ENCODE measurements at places on chromosomes 4 and X.
A peak's percentile ranks its signal among the peaks of the same experiment; 100 is the strongest.

GRCh38 chr4:7105276-7105675, 37.4 kb upstream of the GRPEL1 start:
- no peak for DNase-seq

DNA sequence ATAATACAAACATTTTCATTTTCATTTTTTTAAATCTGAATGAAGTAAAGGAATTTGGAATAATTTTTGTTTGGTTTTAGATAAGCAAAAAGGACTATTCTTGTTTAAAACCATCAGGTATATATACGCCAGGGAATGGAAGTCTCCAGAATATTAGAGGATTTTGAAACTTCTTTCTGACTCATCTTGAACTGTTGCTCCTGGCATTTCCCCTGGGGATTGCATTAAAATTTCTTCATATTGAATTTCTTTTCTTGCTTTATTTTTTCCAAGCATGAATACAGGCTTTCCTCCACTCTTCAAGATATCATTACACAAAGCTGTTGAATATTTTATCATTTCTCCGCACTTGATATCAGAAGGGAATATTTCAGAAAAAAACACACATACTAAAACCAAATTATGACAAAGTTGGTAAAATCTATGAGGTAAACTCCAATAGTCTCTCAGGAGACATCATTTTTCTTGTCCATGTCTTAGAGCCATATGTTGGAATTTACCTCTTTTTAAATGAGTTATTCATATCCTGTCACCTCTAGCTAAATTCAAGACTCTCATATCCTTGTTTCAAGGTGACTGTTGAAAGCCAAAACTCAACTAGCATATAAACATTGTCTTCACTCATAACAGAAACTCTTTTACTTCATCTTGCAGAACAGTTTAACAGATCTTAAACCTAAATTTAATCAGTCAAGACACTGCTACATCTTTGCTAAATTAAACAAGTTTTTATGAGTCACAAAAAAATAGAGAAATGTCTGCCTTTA, 20.7 kb upstream of the CSN1S1 start:
- DNase-seq: no peak

DNA sequence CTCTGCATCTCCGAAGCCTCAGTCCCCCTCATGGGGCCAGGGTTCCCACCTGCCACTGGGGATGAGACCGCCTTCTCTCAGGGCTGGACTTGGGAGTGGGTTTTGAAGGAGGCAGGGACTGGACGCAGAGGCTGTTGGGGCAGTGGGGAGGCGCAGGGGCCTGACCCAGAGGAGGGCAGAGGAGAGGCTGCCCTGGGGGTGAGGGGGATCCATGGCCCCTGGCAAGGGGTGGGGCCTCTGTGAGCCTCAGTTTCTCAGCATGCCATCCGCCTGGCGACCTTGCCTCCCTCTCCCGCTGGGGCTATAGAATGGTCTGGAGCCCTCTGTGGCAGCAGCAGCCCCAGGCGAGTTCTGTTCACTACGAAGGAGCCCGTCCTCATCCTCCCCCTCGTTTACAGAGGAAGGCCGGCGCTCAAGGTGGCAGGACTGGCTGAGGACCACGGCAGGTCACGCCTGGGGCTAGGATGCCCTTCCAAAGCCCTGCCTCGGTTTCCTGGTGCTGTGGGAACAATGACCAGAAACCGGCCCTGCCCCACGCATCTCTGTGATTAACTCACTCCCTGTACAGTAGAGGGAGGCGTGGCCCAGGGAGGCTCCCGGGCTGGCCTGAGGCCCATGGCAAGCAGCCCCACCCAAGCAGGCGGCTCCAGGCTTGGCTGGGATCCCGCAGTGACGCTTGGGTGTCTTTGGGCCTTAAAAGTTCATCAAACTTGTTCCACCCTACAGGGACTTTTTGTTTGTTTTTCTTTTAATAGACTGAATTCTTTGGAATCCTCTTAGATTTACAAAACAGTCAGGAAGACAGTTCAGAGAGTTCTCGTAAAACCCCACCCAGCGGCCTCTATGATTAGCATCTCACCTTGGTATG, 16.0 kb upstream of the SH3TC1 start:
- no peak for DNase-seq

GRCh38 chr4:73952352-73952751, 29.5 kb downstream of the PF4 start:
- no peak for DNase-seq

- DNase-seq: no peak
Observed at GRCh38 chr4:187849556-187850225, 145.9 kb upstream of the ZFP42 start.

DNA sequence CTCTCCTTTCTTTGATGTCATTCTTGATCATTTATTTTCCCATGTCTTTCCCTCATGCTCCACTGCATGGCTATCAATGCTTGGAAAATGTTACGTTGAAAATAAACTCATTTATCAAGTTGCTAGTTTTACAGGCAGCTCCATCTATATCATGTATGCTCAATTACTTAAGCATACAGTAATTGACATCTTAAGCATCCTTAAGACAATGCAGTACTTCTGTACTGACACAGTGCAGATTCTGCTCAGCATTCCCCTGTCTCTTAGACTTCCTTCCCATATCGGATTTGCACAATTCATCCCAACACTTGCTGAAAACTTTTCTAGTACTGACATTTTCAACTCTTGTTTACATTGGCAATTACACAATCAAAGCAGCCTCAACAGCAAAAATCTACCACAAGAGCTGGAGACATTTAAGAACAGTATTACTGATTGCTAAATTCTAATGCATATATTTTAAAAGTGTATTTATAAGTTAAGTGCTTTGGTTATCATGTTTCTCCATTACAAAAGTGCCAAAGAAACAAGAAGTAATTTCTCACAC, 165.6 kb downstream of the ATP10D start:
- DNase-seq: no peak

DNA sequence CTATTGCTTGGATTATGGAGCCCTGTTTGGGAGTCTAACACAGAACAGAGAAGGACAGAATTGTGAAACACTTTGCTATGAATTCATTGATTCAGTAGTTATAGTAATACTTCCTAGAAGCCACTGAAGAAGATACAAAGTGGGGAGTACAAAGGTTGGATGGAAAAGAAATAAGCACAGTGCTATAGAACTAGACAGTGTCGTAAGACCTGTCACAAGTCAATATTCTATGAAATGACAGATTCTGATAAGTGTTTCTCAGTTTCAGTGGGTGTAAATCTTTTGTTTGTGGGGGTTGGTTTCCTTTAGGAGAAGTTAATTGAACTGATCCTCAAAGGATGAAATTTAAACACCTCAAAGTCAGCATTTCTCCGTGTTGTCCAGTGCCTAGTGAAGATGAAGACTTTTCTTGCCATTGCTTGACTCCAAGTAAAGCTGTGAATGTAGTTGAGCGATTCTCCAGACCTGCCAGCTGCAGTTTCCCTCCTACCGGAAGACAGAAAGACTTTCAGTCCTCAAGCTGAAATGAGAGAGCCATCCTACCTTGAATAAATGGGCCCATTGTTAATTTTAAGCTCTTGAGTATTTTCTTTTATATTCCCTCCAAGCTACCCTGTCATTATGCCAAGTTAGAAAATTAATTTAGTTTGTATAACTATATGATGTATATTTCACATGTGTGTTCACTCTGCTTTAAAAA, 7.9 kb downstream of the PDLIM5 start:
- DNase-seq: no peak

DNA sequence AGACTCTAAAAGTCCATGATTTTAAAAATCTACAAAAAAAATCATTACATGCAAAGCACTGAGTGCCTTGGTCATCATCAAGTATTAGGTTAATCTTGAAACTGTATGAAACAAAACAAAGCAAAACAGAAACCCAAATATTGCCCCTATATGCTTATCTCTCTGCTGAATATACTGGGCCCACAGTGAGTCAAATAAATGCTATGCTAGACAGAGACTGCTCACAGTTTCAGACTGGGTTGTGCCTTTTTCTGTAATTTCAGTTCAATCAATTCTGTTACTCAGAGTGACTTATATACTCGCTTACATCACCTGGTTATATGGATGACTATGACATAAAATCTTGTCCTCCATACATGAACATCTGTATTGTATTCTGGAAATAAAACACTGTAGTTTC, 257.1 kb upstream of the ACTRT1 start:
- DNase-seq: no peak

DNA sequence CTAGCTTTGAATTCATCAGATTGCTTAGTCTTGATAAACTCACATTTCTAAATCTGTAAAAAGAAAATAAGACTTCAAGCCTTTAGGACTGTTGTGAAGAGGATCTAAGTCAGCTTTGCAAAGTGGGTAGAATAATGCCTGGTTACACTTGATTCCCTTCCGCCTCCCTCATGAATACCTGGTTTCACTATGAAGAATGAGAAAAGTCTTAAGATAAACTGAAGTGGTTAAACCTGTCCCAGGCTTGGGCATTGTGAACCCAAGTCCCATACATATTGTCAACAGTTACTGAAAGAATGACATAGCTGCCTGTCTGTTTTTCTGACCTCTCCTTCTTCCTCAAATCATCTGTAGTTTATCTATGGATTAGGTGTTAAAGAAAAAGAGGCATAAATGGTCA, 16.7 kb upstream of the GBA3 start:
- no peak for DNase-seq

DNA sequence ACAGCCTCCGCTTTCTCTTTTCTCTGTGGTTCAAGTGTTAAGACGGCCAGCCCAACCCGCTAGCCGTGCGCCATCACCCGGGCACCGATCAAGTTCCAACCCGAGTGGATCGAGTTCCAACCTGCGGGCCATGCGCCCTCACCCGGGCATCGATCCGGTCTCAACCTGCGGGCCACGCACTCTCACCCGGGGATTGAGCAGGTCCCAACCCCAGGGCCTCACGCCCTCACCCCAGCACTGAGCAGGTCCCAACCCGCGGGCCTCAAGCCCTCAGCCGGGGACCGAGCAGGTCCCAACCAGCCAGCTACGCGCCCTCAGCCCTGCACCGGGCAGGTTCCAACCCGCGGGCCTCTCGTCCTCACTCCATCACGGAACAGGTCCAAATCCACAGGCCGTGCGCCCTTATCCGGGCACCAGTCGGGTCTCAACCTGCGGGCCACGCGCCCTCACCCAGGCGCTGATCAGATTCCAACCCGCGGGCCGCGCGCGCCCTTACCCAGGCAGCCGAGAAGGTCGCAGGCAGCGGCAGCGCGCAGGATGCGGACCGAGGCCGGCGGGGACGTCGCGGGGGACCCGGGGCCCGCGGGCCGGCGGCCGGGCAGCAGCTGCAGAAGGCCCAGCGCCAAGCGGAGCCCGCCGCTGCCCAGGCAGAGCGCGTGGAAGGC, 443 bp downstream of the GPR143 start:
- DNase-seq: peak; percentile 29

DNA sequence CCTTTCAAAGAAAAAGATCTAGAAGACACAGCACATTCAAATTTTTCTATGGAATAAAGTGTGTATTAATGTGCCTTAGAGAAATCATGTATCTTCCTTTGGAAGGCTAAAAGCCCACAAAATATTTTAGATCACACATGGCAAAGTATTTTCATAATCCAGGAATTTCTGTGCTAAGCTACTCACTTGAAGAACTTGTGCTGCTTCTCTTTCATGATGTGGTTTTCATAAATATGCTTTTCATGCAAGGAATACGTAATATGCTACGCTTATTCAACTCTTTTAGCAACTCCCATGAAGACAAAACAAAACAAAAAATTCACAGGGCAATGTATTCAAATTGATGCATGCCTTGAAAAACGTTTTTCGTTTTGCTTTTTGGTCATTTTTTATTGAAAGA, 125.6 kb downstream of the ARHGAP24 start:
- no peak for DNase-seq

DNA sequence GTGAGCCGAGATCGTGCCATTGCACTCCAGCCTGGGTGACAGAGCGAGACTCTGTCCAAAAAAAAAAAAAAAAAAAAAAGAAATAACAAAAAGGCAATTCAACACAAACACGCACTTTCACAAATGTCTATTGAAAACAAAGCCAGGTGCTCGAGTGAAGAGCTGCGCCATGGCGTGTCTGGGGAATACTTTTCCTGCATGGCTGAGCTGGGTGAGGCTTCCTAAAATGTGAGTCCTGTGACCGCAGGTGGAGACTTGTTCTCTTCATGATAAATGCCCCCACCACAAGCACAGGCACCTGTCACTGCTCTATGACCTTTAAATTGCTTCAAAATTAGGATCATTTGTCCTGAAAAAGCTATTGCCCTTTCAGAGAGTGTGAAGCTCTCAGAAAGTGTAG, 4.0 kb upstream of the ABLIM2 start:
- DNase-seq: no peak

DNA sequence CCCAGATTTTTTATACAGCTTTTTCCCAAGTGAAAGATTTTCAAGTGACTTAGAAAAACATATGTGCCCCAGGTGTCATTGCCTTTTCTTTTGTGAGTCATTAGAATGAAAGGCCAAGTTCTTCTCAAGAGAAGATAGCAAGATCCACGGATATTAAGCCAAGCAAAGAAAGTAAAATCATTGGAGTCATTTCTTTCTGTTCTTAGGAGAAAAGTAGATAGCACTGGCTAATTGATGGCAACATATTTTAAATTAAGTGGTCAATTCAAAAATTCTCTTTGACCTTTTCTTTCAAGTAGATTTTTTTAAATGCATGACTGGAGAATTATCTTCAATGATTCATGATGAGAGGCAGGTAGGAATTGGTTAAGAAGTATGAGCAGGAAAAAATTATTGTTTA, 94.4 kb downstream of the HHIP start:
- no peak for DNase-seq

DNA sequence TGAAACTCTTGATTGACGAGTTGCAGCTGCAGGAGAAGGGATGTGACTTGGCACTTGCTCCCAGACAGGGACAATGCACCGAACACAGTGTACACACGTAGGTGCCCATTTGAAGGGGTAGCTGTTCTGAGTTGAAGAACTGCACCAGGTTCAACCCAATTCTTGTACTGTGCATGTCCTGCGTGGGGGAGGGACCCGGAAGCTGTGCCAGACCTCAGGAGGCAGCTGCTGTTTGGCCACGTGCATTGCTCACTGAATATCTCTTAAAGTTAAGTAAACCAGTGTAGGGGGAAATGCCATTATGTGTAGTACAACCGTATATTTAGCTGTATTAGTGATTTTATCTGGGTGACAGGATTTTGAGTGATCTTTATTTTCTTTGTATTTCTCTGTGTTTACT, 12.0 kb upstream of the RBBP7 start:
- peak; percentile 1 for DNase-seq

GRCh38 chr4:148651991-148652390, 209.8 kb upstream of the NR3C2 start:
- DNase-seq: no peak

All from C1 segment of cervical spinal cord (tissue), 14 donors.